IPS DF 6.9 (cell line): ENCODE measurements at places on chromosomes 13 and 19.

DNA sequence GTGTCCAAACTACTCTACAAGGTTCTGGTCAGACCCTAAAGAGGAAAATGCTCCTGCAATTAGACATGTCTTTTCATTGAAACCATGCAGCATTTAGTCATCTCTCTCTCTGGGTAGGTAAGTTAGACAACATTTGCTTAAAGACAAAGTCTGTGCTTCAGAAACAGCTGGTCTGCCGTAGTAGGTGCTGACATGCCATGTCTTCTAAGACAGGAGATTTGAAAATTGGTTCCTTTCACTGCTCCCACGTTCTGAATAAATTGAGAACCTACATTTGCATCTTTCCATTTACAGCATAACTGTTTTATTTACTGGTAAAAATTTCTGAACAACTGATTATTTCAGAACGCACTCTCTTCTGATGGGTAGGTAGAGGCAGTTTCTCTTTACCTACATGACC, 494.0 kb downstream of the EFNB2 start:
- DNase-seq, result no peak

GRCh38 chr19:3575260-3575741, 2.6 kb downstream of the HMG20B start:
- DNase-seq, result no peak

- DNase-seq, result no peak
Measured at GRCh38 chr19:18894254-18895037, 1.5 kb downstream of the CERS1 start.

DNA sequence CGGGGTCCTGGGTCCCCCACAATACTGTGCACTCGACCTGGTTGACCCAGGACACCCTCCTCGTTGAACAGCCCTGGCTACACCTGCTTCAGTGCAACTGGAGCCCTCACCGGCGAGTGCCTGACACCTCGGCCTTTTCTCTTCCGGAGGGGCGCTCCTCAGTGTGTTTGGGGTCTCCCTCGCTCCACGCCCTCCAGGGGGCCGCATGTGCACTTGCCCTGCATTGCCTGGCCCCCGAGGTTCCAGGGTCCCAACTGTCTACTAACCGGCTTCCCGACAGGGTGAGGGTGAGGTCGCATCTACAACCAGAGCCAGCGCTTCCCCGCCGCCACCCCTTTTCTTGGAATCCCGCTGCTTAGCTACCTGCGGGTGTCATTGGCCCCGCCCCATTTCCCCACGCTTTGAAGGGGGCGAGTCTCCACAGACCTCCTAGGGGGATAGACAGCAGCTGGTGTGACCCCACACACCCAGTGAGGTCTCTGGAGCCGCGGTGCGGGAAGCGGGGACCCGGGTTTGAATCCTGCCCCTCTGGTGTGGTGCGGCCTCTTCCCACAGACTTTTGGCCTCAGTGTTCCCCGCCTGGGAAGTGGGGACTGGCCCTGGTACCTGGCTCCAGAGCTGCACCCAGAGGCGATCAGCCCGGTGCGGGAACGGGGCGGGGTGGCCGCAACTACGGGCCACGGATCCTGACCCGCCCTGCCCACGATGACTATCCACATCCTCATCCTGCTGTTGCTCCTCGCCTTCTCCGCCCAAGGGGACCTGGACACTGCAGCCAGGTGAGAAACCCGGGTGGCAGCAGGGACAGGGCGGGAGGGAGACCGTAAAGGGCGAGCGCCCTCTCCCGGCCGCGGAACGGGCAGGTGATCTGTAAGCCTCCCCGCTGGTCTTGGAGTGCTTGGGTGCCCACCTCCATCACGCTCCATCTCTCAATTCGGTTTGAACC, at the start of gene ADM5:
ADM5 (plus strand) TSS at position 462 of the 946 bp plus-strand sequence; CDS start at position 706, 244 bp downstream.
- no peak for DNase-seq

- no peak for DNase-seq
Measured at GRCh38 chr13:99657848-99658260, 156.6 kb downstream of the TM9SF2 start.

DNA sequence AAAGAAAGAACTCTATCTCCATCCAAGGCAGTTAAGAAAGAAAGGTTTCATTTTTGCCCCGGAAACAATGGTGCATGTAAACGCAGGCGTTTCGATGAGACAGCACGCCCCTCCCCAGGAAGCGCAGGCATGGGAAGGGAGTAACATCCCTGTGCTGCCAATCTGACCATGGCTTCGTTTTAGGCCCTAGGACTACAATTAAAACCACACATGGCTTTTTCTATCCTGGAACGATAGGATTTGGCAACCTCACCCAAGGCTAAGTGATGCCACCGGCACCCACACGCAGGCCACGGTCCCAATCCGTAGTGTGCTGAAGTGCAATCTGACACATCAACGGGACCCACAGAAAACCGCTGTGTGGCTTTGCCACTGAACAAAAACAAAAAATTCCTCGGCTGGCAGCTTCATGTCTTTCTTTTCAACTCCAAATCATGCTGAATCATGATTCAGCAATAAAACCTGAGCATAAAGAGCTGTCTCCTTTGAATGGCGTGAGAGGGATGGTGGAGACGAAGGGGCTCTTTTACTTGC, 24.2 kb downstream of the RANBP3 start:
- DNase-seq, result no peak

DNA sequence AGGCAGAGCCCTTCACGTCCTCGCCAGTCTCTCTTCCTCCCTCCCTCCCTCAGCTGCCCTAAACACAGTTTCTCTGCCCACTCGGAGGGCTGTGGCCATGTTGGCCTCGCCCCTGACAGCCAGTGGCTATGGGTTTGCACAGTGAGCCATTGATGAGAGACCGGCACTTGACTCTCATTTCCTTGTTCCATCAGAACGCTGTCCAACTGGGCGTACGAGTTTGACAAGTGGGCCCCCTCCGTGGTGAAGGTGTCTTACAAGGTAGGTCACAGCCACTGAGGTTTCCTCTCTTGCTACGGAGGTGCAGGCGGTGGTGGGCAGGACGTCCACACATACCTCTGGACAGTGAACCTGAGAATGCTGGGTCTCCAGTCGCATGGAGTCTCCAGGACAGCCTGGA, 57.9 kb downstream of the SMARCA4 start:
- DNase-seq, result no peak

DNA sequence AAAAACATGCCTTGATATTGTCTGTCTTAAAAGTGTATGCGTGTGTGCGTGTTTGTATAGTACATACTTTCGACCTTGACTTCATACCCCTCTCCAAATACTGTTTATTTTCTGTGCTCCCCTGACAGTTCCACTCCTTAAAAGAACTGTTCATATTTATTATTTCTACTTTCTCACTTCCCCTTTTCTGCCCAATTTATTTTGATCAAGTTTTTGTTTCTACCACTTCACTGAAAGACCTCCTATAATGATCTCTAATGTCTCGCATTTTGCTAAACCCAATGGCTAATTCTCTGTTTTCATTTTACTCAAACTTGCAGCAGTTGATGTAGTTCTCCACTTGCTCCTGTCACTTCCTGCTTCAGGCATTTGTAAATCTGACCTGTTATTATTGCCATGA, 426.1 kb upstream of the KLF12 start:
- DNase-seq, result no peak
